ENCODE measurements at places on chromosomes 4 and X. TPM values are rescaled to one million over a fixed set of nuclear protein-coding genes. Genes with fewer than 3 reads are reported as not detected.

DNA sequence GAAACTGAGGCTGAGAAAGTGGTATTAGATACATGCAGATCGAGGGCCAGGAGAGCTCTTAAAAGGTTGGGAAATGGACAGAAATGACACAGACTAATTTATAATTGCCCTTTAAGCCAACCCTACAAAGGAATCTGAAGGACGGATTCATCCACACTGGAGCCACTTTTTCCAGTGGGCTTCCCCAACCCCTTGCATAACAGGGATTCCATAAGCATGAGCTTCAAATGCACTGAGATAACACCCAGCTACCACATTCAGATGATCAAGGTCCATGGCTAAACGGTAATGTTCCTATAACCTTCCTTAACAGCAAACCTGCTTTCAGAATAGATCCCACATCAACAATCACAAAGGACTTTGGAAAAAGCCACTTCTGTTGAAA lies 34.2 kb downstream of the PLAC1 start:
- no peaks in the 10 kb centered on the region for H3K36me3 ChIP-seq
- no peaks in the 10 kb centered on the region for H3K27me3 ChIP-seq
- H3K4me3 ChIP-seq, result no peak overlapping the region
- H3K27ac ChIP-seq, result no peak overlapping the region
- no peaks in the 10 kb centered on the region for H3K4me1 ChIP-seq

Gene SLC9A6
- total RNA-seq, result 17.8 TPM

- no peaks in the 10 kb centered on the region for H3K36me3 ChIP-seq
- H3K27ac ChIP-seq, result no peak overlapping the region
- H3K4me3 ChIP-seq, result no peak overlapping the region
- H3K27me3 ChIP-seq, result no peaks in the 10 kb centered on the region
Measured at GRCh38 chr4:7638984-7639789, 204.5 kb upstream of the PSAPL1 start.

- DNase-seq, result no peak
- H3K27me3 ChIP-seq, result no peaks in the 10 kb centered on the region
- no peaks in the 10 kb centered on the region for H3K36me3 ChIP-seq
- peaks cover 23% of the 10 kb centered on the region for H3K4me1 ChIP-seq
- H3K4me3 ChIP-seq, result no peak overlapping the region
Measured at GRCh38 chr4:6267573-6267972, 2.1 kb upstream of the WFS1 start.

- H3K27ac ChIP-seq, result no peak overlapping the region
- no peaks in the 10 kb centered on the region for H3K36me3 ChIP-seq
- no peak for DNase-seq
- H3K27me3 ChIP-seq, result no peaks in the 10 kb centered on the region
Measured at GRCh38 chrX:79443121-79443520, 76.0 kb upstream of the ITM2A start.

DNA sequence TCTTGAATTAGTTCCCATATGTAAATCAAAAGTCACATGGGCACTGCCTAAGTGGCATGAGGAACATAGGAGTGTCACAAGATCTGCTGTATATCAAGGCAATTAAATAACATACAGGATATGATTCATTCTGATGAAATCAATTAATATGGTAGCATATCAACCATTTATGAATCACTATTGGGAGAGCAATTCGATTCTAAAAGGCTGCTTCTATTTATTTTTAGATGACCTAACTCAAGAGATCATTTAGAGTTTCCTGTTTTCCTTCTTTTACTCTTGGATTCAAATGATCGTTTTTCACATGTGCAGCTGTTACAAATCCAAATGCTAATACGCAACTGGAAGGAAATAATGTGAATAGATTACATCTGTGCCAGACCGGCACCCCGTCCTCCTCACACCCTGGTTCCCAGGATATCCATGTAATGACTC lies 81.9 kb downstream of the HCCS start:
- no peak overlapping the region for H3K4me3 ChIP-seq
- no peaks in the 10 kb centered on the region for H3K4me1 ChIP-seq
- H3K36me3 ChIP-seq, result no peaks in the 10 kb centered on the region
- no peak overlapping the region for H3K27ac ChIP-seq
- DNase-seq, result no peak

Gene ARHGEF6
- total RNA-seq, result 45.3 TPM
